ENCODE measurements at places on chromosomes 7 and 10.

GRCh38 chr10:110008518-110009339, 945 bp downstream of the ADD3 start:
- no peak for DNase-seq

DNA sequence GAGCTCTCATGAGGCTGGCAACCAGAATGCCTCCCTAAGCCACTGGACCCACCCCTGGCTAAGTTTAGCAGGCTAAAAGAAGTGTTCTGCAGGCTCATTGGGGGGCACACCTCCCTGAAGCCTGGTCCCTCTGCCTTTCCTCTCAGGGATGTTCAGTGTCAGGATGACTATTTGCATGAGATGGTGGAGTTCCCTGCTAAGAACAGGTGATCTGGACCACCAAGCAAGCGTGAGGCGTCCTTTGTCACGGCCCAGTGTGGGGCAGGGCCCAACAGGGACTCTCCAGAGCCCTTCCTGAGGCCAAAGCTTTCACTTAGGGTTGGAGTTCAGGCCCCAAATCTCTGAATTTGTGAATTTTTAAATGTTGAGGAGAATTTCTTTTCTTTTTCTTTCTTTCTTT, 12.0 kb downstream of the SUFU start:
- no peak for DNase-seq

GRCh38 chr10:75297021-75297599, 61.4 kb upstream of the COMTD1 start:
- DNase-seq = no peak

GRCh38 chr7:111424768-111425167, 137.5 kb downstream of the IMMP2L start:
- no peak for DNase-seq

DNA sequence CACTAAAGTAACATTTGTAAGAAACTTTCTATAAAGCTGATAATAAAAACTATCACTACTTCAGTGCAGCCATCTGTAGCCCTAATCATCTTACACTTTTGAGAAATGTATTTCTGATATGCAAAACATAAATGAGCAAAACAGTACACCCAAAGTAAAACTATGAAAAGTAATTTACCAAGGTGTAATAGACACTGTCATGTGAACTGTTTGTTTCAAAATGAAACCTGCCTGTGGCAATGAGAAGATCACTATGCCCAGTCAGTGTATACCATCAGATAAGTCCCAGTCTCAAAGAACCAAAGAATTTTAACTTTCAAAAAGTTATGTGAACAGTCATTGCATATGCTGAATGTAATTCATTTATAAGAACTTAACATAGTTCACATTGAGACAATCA, 398.1 kb downstream of the CDC14C start:
- DNase-seq = no peak

DNA sequence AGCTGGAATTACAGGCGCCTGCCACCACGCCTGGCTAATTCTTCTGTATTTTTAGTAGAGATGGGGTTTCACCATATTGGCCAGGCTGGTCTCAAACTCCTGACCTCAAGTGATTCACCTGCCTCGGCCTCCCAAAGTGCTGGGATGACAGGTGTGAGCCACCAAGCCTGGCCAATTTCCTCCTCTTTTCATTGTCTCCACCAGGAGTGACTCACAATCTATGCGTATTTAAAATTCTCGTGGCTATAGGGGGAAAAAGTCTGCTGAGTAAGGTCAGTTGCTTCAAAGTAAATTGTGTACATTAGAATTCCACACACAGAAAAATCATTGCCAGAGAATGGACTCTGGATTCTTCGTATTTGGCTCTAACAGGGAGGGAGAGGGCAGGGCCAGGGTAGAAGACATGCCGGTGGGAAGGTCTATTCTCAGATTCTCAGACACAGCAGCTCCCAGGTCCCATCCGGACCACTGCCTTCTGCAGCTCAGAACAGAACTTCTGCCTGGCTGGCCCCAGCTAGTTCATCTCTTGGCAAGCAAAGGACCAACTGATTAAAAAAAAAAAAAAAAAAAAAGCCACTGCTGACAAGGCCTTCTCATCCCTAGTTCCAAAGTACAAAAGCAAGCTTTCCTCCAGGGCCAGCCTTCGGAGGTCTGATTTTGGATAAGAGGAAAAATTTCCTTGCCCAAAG, 22.2 kb downstream of the PSPH start:
- no peak for DNase-seq

DNA sequence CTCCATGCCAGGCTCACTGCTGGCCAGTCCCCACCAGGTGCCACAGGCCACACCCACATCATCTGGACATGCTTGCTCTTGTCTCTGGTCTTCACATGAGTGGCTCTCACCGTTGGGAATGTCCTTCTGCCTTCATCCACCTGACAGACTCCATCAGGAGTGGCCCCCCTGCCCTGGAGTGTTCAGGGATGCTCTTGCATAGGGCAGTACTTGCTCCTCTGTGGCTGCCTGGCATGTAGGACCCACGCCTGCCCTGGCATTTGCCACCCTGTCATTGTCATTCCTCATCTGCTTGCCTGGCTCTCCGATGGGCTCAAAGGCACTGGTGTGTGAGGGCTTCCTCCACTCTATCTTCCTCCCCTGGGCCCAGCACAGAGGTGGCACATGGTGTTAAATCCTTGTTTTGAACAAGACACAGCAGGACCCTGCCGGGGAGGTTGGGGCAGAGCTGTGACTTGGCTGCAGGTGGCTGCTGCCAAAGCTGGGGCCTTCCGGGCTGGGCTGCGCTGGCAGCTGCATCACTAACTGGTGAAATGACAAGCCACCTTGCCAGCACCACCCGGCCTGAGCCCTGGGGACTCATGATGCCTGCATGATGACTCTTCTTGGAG, 1.8 kb downstream of the SH2D4B start:
- DNase-seq = no peak

GRCh38 chr10:75720157-75720556, 288.7 kb downstream of the LRMDA start:
- no peak for DNase-seq

GRCh38 chr7:36207451-36208291, 54.6 kb downstream of the EEPD1 start:
- no peak for DNase-seq

All from right lung (tissue), 10 donors.